ENCODE measurements at places on chromosomes 7 and 10.

DNA sequence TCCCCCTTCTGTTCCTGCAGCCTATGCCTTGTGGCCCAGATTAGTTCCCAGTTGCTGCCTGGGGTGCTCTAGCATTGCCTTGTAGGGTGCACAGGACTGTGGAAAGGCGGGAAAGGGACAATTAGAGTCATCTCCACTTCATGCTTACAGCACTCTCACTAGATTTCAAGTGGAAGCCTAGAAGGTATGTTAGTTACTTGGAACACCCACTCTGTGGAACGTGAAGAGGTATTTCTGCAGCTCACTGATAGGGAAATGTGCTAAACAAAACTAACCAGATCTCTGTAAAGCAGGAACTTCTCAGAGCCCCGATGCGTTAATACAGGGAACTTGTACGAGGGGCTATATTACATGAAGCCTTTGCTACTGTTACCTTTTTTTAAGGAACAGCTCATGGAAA, 19.4 kb downstream of the STMP1 start:
- no peak for DNase-seq

- no peak for DNase-seq
These were observed 262.8 kb downstream of the SLC25A13 start for GRCh38 chr7:96059075-96059474.

DNA sequence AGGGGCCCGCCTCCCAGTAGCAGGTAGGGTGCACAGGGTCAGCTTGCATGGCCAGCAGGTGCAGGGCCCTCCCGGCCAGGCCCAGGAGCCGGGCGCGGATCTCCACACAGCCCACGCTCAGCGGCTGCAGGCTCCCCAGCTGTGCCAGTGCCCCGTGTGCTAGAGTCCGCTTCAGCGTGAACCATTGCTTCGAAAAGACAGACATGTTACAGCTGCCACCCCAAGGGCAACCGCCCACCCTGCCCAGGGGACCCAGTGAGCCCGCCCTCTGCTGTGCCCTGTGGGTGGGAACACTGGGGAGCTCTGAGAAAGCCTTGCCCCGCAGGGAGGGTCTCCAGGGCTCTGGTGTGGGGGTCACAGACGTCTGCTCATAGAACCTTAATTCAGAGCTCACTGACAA, 64.3 kb upstream of the NKX6-2 start:
- DNase-seq = no peak

GRCh38 chr10:14608381-14609001, 166.2 kb downstream of the FAM107B start:
- no peak for DNase-seq

DNA sequence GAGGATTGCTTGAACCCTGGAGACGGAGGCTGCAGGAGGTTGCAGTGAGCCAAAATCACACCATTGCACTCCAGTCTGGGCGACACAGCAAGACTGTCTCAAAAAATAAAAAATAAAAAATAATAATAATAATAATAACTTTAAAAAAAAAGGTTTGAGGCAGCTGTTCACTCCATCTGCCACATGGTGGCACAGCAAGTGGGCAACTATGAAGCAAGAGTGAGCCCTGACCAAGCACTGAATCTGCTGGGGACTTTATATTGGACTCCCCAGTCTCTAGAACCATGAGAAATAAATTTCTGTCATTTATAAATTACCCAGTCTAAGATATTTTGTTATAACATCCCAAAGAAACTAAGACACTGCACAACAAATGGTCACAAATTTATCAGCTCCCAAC, 14.6 kb upstream of the BRI3 start:
- DNase-seq = no peak

- no peak for DNase-seq
These were observed 33.4 kb upstream of the PDGFA start for GRCh38 chr7:552868-553635.

GRCh38 chr7:139109188-139109982, at the start of gene ZC3HAV1:
Gene ZC3HAV1 (minus strand): TSS chr7:139109720. CDS start chr7:139109331, 389 bp downstream.
- DNase-seq = peak; percentile 89
